ENCODE measurements at places on chromosomes 4 and X. TPM values are rescaled to one million over a fixed set of nuclear protein-coding genes. Genes with fewer than 3 reads are reported as not detected.

GRCh38 chr4:94613248-94613647, 144.5 kb upstream of the BMPR1B start:
- H3K4me1 ChIP-seq = peaks cover 9% of the 10 kb centered on the region
- H3K27ac ChIP-seq = no peak overlapping the region
- peaks cover 2% of the 10 kb centered on the region for H3K27me3 ChIP-seq
- no peaks in the 10 kb centered on the region for H3K36me3 ChIP-seq

DNA sequence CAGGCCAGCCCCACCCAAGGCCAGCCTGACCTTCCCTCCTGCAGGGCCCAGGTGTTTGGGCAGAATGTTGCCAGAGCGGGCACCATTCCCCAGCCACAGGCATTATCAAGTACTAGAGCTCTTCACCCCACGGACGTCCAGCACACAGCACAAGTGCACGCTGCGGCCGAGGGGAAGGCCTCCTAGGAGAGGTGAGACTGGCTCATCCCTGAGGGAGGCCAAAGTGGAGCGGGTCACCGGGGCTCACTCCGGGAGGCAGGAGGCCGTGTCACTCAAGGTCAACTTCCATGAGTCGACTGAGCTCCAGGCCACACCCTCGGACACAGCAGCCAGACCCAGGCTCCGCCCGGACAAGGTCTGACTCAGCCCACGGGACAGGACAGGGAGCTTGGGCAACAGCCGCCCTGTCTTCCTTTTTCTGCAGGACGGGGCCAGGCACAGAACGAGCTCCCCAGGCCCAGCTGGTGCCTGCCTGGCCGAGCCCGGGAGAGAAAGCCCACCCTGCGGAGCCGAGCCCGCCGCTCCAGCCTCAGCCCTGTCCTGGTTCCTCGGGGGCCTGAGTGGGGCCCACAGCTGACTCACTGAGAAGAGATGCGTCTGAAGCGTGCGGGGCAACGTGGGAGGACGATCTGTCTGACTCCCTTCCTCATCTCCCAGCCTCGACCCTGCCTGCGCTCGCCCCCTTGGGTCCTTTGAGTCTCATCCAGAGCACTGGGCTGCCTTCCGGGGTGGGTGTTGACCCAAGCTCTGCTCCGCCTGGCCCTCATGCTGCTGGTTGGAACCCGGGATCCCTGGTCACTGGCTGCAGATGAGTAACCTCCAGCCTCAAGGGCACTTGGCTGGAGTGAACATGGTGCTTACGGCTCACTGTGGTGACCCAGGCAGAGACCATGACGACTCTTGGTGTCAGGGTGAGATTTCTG, 1.6 kb downstream of the SLC49A3 start:
- no peak overlapping the region for H3K4me3 ChIP-seq
- no peaks in the 10 kb centered on the region for H3K36me3 ChIP-seq
- peak; percentile 28 for DNase-seq

- DNase-seq = no peak
- H3K27me3 ChIP-seq = no peaks in the 10 kb centered on the region
- peaks cover 35% of the 10 kb centered on the region for H3K4me1 ChIP-seq
- H3K36me3 ChIP-seq = peaks cover 7% of the 10 kb centered on the region
- peak overlapping the region; percentile 54 for H3K4me3 ChIP-seq
- H3K27ac ChIP-seq = peak overlapping the region; percentile 83
Observed at GRCh38 chr4:75698963-75699228, 25.5 kb upstream of the USO1 start.

- H3K4me3 ChIP-seq = no peak overlapping the region
- no peaks in the 10 kb centered on the region for H3K4me1 ChIP-seq
- no peak for DNase-seq
- H3K27ac ChIP-seq = no peak overlapping the region
- H3K36me3 ChIP-seq = no peaks in the 10 kb centered on the region
Observed at GRCh38 chr4:79217025-79217424, 108.8 kb downstream of the NAA11 start.

- no peak overlapping the region for H3K4me3 ChIP-seq
- H3K4me1 ChIP-seq = no peaks in the 10 kb centered on the region
- H3K27ac ChIP-seq = no peak overlapping the region
- H3K36me3 ChIP-seq = no peaks in the 10 kb centered on the region
- DNase-seq = no peak
Observed at GRCh38 chrX:42219231-42219630, 295.9 kb upstream of the CASK start.

DNA sequence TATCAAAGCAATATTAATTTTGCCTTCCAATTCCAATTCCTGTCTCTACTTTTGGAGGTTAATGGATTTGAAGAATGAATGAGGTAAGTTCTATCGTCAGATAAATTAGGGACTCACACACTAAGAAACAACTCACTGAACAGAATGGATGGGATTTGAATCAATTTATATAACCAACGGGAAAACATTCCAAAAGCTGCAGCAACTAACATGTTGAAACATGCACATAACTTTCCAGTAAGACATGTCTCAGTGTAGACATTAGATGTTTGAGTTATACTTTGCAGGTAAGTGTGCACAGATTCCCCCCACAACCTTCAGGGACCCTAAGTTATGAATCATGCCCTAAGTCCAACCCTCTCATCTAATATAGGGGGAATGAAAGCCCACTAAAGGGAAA, 34.3 kb downstream of the TFDP3 start:
- no peaks in the 10 kb centered on the region for H3K27me3 ChIP-seq
- H3K4me1 ChIP-seq = no peaks in the 10 kb centered on the region
- no peak overlapping the region for H3K4me3 ChIP-seq
- no peaks in the 10 kb centered on the region for H3K36me3 ChIP-seq
- no peak overlapping the region for H3K27ac ChIP-seq

DNA sequence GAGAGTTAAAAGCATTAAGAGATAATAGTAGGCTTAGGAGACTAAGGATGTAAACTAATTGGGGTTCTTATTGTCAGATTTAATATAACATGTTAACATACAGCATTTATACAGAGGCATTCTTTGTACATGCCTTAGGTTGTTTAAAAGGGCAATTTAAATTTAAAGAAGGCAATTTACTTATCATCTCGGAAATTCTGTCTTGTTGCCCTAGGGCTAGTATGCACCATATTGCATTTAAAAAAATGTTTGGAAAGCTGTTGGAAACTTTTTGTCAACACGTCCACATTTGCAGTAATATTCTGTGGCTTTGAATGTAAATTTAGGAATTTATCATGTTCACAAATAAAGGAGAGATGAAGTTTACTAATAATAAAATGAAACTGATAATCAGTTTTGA, 25.5 kb downstream of the GALNT7 start:
- H3K4me1 ChIP-seq = peaks cover 7% of the 10 kb centered on the region
- H3K27ac ChIP-seq = no peak overlapping the region
- DNase-seq = no peak
- H3K27me3 ChIP-seq = no peaks in the 10 kb centered on the region

- H3K36me3 ChIP-seq = no peaks in the 10 kb centered on the region
- H3K27me3 ChIP-seq = no peaks in the 10 kb centered on the region
- no peak for DNase-seq
- H3K4me3 ChIP-seq = no peak overlapping the region
Observed at GRCh38 chr4:85595098-85595775, 120.3 kb downstream of the ARHGAP24 start.

GRCh38 chr4:182231080-182231479, 12.1 kb upstream of the TENM3 start:
- no peak for DNase-seq
- H3K4me1 ChIP-seq = no peaks in the 10 kb centered on the region
- no peak overlapping the region for H3K4me3 ChIP-seq

DNA sequence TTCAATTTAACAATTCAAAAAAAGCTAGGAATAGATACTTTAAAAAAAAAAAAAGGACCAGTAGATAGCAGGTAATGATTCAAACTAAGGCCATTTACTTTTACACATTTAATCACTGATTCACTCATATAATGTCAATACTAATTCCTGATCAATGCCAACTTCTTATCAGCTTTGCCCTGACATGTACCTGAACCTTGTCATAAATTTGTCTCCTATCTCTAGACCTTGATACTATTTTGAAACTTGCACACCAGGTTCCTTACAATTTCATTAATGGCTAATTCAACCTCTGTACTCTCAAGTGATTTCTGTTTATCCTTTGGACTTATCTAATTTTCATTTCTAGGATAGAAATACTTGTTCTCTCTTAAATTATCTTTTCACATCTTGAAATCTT, 55.4 kb downstream of the UGT2B4 start:
- H3K27ac ChIP-seq = no peak overlapping the region
- no peak for DNase-seq
- H3K4me3 ChIP-seq = no peak overlapping the region
- H3K27me3 ChIP-seq = no peaks in the 10 kb centered on the region

The REELD1 gene
- total RNA-seq = 0.28 TPM

The SOD3 gene
- total RNA-seq = not detected

The SSX4 gene
- total RNA-seq = not detected

The IL2 gene
- 1.4 TPM for total RNA-seq

The CHRDL1 gene
- total RNA-seq = not detected

The CENPI gene
- total RNA-seq = 24.6 TPM
